ENCODE measurements at places on chromosomes 7 and 10.

DNA sequence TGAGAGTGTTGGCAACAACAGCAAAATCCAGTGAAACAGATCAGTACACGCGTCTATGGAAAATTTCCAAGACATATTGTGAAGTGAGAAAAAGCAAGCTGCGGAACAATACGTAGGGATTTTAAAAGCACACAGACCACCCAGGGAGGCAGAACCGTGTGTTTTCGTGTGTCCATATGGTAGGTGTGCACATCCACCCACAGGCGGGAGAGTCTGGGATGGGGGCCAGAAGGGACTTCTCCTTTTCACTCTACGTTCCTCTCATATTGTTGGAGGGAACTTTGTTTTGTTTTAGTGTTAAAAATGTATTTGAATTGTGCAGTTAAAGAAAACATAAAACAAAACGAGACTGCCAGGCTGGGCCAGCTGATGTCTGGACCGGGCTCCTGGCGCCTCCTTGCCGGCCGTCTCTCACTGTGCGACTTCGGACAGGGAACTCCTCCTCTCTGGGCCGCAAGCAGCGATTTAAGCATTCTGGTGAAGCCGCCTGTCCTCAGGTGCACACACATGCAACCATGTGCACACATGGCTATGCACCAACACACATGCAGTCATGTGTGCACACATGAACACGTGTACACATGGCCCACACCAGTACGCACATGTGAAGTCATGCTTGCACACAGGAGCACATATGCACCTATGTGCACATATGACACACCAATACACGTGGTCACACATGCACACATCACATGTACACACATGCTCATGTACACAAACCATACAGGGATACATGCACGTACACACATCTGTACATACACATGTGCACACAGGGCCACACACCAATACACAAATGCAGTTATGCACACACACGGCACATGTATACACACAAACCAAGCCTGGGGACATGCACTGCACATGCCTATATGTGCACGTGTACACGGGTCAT is 141.1 kb downstream of the ELFN1 start:
- DNase-seq = no peak

DNA sequence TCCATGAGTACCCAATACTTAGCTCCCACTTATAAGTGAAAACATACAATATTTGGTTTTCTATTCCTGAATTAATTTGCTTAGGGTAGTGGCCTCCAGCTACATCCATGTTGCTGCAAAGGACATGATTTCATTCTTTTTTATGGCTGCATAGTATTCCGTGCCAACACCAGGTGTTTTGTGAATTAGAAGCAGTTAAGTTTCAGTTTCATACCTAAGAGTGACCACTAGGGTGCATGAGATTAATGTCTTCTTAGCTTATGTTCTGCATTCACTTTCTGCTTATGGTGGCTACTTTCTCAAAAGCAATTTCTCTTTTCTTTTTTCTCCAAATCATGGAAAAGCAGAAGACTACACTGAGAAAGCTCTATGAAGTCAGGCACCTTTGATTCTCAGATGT is 65.1 kb upstream of the VSTM2A start:
- DNase-seq = no peak

DNA sequence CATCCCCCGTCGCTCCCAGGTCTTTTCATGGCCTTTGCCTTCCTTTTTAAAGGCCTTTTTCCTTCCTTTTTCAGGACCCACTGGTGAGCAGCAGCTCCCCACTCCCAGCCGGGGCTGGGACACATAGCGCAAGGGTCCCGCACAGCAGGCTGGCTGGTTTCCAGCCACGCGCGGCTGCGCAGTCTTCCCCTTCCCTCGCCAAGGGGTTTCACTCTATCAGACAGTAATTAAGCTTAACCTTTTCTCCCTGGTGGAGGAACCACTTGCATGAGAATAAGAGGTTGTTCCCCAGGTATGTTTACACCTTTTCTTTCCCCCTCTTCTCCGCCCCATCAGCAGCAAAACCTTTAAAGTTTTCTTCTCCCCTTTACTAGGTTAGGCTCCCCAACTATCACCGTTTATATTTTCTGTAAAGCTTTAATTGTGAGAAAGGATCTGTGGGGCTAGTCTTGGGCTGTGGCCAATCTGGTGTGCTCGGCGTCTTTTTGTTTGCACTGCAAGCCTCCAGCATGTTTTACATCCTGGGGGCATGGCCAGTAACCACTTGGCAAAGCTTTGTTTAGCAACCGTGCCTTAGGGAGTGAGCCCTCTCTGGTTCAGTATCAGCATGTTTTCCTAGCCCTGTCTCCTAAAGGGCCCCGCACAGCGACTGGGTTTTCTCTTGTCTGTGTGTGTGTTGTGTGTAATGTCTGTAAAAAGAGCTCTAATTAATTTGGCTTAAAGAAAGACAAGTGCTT is 219.6 kb downstream of the PHF14 start:
- DNase-seq = peak; percentile 89

- no peak for DNase-seq
Measured at GRCh38 chr10:62597226-62597625, 207.3 kb upstream of the ADO start.

GRCh38 chr7:31049005-31049765 is 2.9 kb upstream of the ADCYAP1R1 start:
- no peak for DNase-seq
